ENCODE measurements at places on chromosomes 6 and 20. TPM values are rescaled to one million over a fixed set of nuclear protein-coding genes. Genes with fewer than 3 reads are reported as not detected.

NKAIN4 gene
- not detected for total RNA-seq

PHACTR1 gene
- 1.5 TPM for total RNA-seq

BCAS1 gene
- 1.7 TPM for total RNA-seq

KCNK17 gene
- not detected for total RNA-seq

KAT14 gene
- total RNA-seq: 17.2 TPM

TRIM38 gene
- total RNA-seq: 8.0 TPM

NKX2-4 gene
- not detected for total RNA-seq

Data from lower leg skin (tissue), 4 donors.